ENCODE measurements at places on chromosomes 16 and 17. TPM values are rescaled to one million over a fixed set of nuclear protein-coding genes. Genes with fewer than 3 reads are reported as not detected.

CBFA2T3 gene
- 6.2 TPM for polyA plus RNA-seq

DNAH3 gene
- polyA plus RNA-seq = 2.2 TPM

NOL11 gene
- polyA plus RNA-seq = 46.9 TPM

ODAD4 gene
- 6.0 TPM for polyA plus RNA-seq

HNF1B gene
- 4.1 TPM for polyA plus RNA-seq

CCL7 gene
- 1.0 TPM for polyA plus RNA-seq

NOS2 gene
- 0.56 TPM for polyA plus RNA-seq

SPATA32 gene
- 0.08 TPM for polyA plus RNA-seq

NLK gene
- 9.2 TPM for polyA plus RNA-seq
